GF-D8 (cell line): ENCODE measurements at places on chromosomes 3 and 15.

DNA sequence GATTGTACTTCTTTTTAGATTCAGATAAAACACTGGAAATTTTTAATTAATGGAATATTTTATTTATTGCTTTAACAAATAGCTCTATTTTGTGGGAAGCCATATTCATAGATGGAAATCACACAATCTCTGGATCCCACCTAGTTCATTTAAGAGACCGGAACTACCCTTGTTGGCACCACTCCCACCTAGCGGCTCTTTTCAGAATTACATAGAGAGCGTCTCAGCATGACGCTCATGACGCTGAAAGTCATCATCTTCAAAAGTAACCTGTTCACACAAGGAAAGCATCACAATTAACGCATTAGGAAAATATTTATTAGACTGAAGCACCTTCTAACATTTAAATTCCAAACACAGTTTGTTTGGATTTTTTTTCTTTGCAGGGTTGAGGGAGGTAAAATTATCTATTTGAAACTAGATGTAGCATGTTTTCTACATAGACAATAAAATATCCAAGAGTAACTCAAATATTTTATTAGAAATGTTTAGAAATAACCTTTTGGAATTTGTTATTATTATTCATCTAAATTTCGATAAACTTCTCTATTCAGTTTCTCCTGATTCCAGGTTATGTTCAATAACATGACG lies 214.9 kb upstream of the ARRDC4 start:
- no peak for DNase-seq

DNA sequence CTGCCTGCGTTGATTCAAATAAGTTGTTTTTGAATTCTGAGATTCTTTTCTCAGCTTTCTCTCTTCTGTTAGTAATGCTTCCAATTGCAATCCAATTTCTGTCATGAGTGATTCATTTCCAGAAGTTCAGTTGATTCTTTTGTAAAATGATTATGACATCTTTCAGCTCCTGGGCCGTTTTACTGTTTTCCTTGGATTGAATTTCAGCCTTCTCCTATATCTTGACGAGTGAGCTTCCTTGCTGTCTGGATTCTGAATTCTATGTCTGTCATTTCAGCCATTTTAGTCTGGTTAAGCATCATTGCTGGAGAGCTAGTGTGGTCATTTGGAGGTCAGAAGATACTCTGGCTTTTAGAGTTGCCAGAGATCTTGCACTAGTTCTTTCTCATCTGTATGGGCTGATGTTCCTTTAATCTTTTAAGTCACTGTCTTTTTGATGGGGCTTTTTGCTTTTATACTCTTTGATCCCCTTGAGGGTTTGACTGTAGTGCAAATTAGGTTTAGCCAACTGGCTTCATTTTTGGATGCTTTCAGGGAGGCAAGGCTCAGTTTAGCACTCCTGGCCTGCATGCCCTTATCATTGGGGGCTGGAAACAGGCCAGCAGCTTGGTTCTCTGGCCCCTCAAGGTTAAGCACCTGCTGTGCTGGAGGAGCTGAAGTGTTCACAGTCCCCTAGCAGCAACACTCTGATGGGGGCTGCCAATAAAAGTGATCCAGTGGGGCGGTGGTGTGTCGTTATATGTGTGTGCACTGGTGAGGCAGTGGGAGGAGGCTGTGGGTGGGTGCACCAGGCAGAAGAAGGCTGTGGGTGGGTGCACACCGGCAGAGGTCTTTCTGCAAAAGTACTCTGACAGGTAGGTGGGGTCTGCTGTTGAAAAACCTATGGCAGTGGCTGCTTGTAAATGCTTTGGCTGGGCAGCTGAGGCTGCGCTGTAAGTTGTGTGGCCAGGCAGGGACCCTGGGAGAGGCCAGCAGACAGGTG lies 51.2 kb downstream of the MCTP2 start:
- no peak for DNase-seq

DNA sequence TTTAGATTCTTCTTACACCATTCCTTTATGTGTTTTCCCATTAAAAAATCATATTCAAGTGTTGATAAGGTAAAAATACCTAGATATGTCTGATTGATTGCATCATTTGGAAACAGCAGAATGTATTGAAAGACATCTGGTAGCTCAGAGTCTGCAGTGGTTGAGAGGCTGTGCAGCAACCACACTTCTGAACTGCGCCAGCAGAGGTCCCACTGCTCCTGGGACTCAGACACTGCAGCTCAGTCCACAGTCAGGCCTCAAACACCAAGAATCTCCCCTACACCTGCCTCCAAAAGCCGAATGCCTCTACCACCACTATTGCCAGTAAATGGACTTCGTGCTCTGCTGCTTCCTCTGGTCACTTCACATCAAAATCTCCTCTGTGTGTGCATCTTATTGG lies 176.9 kb upstream of the LMCD1 start:
- no peak for DNase-seq

DNA sequence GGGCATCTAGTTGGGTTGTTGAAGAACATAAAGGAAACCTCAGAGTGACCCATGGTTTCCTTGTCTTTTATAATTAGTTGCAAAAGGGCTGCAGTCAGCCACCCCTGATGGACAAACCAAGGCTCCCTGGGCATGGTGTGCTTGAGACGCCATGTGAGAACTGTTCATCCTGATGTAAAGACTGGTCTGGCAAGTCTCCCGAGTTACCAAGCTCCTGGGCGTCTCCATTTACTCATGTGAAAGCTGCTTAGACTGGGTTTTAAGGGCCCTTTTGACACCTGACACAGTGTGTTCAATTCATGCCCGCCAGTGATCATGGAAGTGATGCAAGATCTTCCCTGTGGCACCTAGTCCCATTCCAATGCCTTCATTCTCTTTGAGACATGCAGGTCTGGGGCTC lies 49.4 kb downstream of the GRK7 start:
- DNase-seq: no peak

- no peak for DNase-seq
Measured at GRCh38 chr3:71172189-71172588, 411.3 kb downstream of the FOXP1 start.
